ENCODE measurements at places on chromosomes 11 and 22. TPM values are rescaled to one million over a fixed set of nuclear protein-coding genes. Genes with fewer than 3 reads are reported as not detected.

- H3K27ac ChIP-seq = no peak overlapping the region
- H3K4me1 ChIP-seq = peaks cover 4% of the 10 kb centered on the region
- H3K27me3 ChIP-seq = peaks cover 3% of the 10 kb centered on the region
- no peaks in the 10 kb centered on the region for H3K36me3 ChIP-seq
- DNase-seq = no peak
- no peak overlapping the region for H3K4me3 ChIP-seq
These were observed 2.0 kb downstream of the P2RX3 start for GRCh38 chr11:57340039-57340615.

The TRIM48 gene
- not detected for polyA plus RNA-seq

The KCNJ5 gene
- 0.59 TPM for polyA plus RNA-seq

GRCh38 chr22:34501366-34501965 lies 564.5 kb upstream of the ISX start:
- H3K27me3 ChIP-seq = no peaks in the 10 kb centered on the region
- DNase-seq = no peak
- H3K4me1 ChIP-seq = peaks cover 10% of the 10 kb centered on the region
- no peak overlapping the region for H3K4me3 ChIP-seq
- H3K36me3 ChIP-seq = no peaks in the 10 kb centered on the region

DNA sequence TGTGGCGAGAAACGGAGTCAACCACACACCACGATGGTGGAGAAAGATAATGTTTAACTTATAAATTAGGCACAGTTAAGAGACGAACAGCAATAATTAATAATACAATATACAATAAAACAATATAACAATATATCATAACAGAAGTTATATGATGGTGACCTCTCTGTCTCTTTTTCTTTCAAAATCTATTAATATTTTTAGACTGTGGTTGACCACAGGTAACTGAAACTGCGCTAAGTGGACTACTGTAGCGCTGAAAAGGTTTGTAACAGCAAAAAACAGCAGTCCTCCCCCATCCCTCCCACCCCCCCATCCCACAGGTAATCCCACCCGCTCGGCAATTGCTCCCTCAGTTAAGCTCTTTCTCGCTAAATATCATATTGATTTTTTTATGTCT lies 3.6 kb upstream of the SSTR3 start:
- no peak for DNase-seq
- H3K27me3 ChIP-seq = peaks cover 24% of the 10 kb centered on the region
- H3K27ac ChIP-seq = no peak overlapping the region
- H3K4me3 ChIP-seq = no peak overlapping the region

DNA sequence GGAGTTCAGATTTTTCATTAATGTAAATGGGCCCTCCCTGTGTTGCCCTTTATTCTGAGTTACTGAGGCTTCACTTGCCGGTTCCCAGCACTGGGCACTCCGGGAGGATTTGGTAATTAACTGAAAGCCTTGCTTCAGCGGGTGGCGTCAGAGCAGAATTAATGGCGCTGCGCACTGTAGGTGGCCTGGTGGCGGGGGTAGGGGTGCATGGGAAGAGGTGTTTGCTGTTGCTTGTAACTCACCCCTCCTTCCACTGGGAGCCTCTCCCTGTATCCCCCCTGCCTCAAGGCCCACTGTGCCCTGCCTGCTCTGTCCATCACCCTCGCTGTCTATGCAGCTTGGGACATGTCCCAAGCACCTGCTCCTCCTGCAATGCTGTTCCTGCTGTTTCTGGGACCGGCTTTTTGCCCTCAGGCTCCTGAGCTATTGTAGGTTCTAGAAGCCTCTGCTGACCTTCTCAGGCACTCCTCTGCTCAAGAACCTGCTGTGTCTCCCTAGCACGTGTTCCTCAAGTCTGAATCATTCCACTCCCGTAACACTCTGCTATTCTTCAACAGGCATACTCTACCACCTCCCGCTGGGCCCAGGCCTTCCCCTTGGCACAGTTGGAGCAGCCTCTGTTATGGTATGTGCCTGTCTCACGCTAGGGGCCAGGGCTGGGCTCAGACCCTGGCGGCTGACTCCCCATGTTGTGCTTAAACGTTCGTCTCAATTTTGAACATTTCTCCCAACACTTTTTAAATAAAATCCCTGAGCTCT lies 24.4 kb downstream of the ARHGAP8 start:
- no peak overlapping the region for H3K4me3 ChIP-seq
- no peaks in the 10 kb centered on the region for H3K4me1 ChIP-seq
- DNase-seq = no peak
- no peaks in the 10 kb centered on the region for H3K36me3 ChIP-seq

GRCh38 chr11:9615031-9615451 lies 41.6 kb downstream of the WEE1 start:
- H3K27ac ChIP-seq = no peak overlapping the region
- no peaks in the 10 kb centered on the region for H3K27me3 ChIP-seq
- no peak for DNase-seq
- no peaks in the 10 kb centered on the region for H3K36me3 ChIP-seq
- no peak overlapping the region for H3K4me3 ChIP-seq

GRCh38 chr11:43868852-43869567 lies 11.6 kb upstream of the ALKBH3 start:
- peaks cover 11% of the 10 kb centered on the region for H3K4me1 ChIP-seq
- H3K36me3 ChIP-seq = no peaks in the 10 kb centered on the region
- no peak overlapping the region for H3K4me3 ChIP-seq
- H3K27me3 ChIP-seq = no peaks in the 10 kb centered on the region

The SOX10 gene
- not detected for polyA plus RNA-seq

DNA sequence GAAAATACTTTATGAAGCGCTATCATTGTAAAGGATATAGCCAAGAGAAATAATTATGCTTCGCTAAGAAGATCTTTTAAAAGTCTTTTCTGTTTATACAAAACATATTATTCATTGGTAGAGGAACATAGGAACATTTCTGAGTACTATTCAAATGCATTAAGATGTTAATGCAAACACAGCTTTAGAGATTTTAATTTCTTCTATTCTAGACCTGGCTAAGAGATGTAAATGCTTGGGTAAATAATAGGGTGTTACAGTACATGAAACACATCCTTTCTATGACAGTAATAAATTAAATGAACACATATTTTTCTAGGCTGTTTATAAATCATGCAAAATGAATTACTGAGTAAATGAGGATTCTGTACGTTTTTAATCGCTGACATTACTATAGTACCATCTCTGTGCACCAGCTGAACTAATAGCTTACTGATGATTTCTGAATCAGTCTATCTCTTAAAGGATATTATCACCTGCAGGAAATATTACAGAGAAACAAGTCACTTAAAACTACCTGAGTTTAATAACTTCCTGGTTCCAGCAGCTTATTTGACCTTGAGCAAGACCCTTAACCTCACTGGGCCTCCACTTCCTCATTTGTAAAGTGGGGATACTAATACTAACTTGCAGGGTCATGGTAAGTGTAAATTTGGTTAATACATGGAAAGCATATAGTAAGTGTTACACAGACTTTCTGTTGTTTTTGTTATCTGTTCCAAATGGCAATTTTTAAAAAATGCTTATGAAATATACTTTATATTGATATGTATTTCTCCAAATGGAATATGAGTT lies 344.9 kb downstream of the DYNC2H1 start:
- H3K4me1 ChIP-seq = no peaks in the 10 kb centered on the region
- no peak overlapping the region for H3K27ac ChIP-seq
- H3K4me3 ChIP-seq = no peak overlapping the region
- no peaks in the 10 kb centered on the region for H3K36me3 ChIP-seq
- H3K27me3 ChIP-seq = no peaks in the 10 kb centered on the region

- H3K36me3 ChIP-seq = no peaks in the 10 kb centered on the region
- peaks cover 19% of the 10 kb centered on the region for H3K4me1 ChIP-seq
- H3K4me3 ChIP-seq = no peak overlapping the region
- no peak for DNase-seq
- no peak overlapping the region for H3K27ac ChIP-seq
These were observed 693 bp downstream of the NFAM1 start for GRCh38 chr22:42431401-42432019.
